Fibroblast of gingiva (primary cell): ENCODE measurements at places on chromosomes 7 and 10.

GRCh38 chr10:99920901-99921300, 88.8 kb downstream of the DNMBP start:
- peak; percentile 6 for DNase-seq

- no peak for DNase-seq
These were observed 62.4 kb downstream of the NRP1 start for GRCh38 chr10:33271969-33272583.

GRCh38 chr10:13018171-13018570, 16.7 kb upstream of the CCDC3 start:
- no peak for DNase-seq

DNA sequence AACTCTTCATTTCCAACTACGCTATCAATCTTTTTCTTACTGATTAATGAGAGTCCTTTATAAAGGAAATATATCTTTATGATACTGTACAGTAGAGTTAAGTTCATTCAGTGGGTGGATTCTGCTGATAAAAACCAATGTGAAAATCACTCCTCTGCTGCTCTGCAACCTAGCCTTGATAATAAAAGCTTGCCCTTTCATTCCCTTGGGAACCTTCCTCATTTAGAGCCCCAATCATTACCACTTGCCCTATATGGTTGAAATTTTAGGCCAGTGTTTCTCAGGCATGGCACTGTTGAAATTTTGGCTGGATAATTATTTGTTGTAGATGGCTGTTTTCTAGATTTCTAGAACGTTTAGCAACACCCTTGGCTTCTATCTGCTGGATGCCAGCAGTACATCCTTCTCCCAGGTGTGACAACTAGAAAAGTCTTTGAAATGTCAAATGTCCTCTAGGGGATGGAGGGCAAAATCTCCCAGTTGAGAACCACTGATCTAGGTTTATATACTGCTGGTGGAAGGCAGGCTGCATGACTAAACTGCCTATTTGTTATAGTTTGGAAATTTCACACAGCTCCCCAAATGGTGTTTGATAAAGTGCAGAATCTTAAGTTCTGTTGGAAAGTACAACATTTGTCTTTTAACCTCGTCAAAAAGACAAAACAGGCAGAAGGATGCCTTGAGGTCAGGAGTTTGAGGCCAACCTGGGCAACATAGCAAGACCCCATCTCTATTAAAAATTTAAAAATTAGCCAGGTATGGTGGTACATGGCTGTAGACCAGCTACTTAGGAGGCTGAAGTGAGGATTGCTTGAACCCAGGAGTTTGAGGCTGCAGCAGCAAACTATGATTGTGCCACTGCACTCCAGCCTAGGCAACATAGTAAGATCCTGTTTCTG, 8.9 kb upstream of the SIRT1 start:
- DNase-seq = no peak

- no peak for DNase-seq
These were observed 37.2 kb downstream of the MKLN1 start for GRCh38 chr7:131364767-131365344.

GRCh38 chr7:29955799-29956486, 33.7 kb downstream of the SCRN1 start:
- DNase-seq = no peak

DNA sequence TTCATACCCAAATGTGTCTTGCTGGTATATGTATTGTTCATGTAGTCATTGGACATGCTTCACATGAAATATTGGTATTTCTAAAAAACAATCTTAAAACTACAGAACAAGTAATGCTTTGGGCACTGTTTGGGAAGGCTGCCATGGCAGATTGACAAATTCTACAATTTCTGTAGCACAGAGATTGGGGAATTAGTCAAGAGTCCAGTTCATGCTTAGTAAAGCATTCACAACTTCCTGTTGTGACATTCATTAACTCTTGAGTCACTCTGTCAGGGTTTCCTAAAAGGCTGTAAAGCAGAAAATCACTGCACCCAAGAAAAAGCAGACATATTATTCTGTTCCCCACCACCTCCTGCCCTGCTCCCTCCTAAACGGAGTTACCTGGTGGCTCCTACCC, 398.9 kb downstream of the PHTF2 start:
- peak; percentile 84 for DNase-seq

DNA sequence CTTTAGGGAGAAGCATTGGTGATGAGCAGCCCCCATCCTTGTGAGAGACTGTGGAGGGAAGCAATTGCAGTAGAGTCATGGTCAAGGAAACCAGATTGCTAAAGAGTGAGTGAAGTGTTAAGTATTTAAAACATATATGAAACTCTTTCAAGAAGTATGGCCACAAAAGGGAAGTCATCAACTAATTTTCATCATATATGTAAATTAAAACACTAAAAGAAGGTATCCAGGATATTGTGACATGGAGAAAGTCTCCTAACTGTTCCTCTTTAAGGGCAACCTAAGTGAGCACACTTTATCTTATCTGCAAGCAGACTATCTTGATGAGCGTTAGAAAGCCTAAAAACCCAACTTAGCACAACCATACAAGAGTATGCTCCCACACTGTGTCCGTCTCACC, 69.7 kb downstream of the CD36 start:
- no peak for DNase-seq

- DNase-seq = no peak
These were observed 99.5 kb downstream of the HTR5A start for GRCh38 chr7:155169498-155170065.

GRCh38 chr7:124457841-124458240, 307.8 kb downstream of the GPR37 start:
- no peak for DNase-seq

GRCh38 chr7:28106321-28106829, 74.2 kb downstream of the JAZF1 start:
- DNase-seq = peak; percentile 38

- peak; percentile 97 for DNase-seq
These were observed at the start of gene CHCHD3 for GRCh38 chr7:133081599-133082389. Gene CHCHD3 (minus strand): TSS chr7:133082090. CDS start chr7:133081937, 153 bp downstream.

GRCh38 chr7:64811767-64812166, 17.5 kb downstream of the ZNF138 start:
- DNase-seq = no peak

DNA sequence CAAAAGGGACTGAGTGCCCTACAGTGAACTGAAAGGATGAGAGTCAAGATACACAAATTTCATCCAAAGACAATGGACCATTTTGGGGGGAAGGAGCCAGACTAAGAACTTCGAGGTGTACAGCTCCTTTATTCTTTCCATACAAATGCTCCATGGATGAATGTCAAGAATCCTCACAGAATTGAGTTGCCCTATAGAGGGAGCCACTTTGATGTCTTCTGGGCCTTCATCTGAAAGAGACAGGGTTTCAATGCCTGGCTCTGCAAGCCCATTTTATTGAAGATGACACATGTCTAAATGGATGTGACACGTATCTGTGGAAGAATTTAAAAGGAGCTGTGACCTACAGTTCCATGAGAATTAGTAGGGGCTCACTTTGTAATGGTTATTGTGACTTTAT, 32.0 kb upstream of the NRG3 start:
- DNase-seq = no peak

DNA sequence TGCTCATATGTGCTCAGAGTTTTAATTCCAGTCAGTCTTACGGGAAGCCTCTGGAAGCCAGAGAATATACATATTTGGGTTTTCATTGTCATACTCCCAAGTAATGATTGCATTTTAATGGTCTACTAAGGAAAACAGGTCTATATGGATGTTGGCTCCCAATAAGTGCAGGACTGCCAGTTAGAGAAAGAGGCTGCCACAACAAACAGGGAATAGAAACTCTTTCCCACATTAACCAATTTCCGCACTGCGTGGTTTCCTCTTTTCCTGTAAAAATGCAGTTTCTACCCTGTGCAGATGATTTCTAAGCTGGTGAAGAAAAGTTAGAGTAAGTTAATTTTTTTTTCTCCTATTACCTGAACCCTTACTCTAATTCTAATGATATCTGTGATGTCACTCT, 78.2 kb downstream of the CCSER2 start:
- DNase-seq = no peak

- DNase-seq = no peak
These were observed 32.5 kb downstream of the TRUB1 start for GRCh38 chr10:114970515-114970914.

DNA sequence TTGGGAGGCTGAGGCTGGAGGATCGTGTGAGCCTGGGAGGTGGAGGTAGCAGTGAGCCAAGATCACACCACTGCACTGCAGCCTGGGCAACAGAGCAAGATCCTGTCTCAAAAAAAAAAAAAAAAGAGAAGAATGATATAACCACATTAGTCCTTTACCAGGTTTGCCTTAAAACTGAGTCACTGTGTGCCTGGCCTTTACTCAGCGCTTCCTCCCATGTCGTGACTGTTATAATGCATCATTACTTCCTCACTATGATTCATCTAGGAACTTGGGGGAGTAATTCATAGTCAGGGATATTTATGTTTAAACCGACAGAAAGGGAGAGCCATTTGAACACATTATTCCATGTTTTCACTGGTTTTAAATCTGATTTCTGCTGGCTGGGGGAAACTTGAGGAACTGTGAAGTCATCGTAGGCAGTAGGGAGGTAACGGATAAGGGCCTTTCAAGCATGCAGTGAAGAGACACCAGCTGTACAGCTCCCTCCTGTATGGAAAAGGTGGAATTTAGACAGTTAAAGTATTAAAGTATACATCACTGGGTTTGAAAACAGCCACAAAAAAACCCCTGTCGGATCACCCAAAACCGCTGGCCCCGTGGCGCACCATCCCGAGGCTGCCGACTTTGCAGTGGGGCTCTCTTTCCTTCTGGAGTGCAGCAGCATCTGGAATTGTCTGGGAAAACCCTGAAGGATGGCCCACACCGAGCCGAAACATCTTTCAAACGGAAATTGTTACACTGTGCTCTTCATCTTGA, 119.8 kb downstream of the NKX6-2 start:
- peak; percentile 21 for DNase-seq

DNA sequence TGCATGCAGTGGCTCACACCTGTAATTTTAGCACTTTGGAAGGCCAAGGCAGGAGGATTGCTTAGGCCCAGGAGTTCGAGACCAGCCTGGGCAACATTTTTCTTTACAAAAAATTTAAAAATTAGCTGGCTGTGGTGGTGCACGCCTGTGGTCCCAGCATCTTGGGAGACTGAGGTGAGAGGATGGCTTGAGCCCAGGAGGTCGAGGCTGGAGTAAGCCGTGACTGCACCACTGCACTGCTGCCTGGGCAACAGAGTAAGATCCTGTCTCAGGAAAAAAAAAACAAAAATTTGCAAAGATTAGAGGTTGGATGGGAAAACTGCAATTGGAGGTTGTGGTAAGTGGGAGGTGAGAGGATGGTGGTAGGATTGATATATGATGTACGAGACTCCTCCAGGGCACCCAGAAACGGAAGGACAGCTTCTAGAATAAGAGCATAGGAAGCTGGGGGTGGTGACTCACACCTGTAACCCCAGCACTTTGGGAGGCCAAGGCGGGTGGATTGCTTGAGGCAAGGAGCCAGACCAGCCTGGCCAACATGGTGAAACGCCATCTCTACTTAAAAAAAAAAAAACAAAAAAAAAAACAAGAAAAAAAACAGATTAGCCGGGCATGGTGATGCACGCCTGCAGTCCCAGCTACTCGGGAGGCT, 19.1 kb upstream of the PARP12 start:
- DNase-seq = no peak
